ENCODE measurements at places on chromosomes 11 and 22. TPM values are rescaled to one million over a fixed set of nuclear protein-coding genes. Genes with fewer than 3 reads are reported as not detected.

BAIAP2L2 gene
- 2.2 TPM for total RNA-seq

SYT7 gene
- total RNA-seq = 2.6 TPM

WBP2NL gene
- total RNA-seq = not detected

FREY1 gene
- total RNA-seq = not detected

MPZL3 gene
- 0.17 TPM for total RNA-seq

PNPLA3 gene
- 3.4 TPM for total RNA-seq

PRR5L gene
- total RNA-seq = 1.8 TPM

PEX26 gene
- total RNA-seq = 16.1 TPM

TEAD1 gene
- 61.5 TPM for total RNA-seq

CLCF1 gene
- total RNA-seq = 12.0 TPM

MYBPC3 gene
- total RNA-seq = not detected

CBX6 gene
- total RNA-seq = 57.4 TPM

TIMP3 gene
- 301 TPM for total RNA-seq

SHISA8 gene
- total RNA-seq = not detected

KRTAP5-10 gene
- not detected for total RNA-seq

All from pericardium fibroblast (primary cell).